ENCODE measurements at places on chromosomes 2 and 18.

DNA sequence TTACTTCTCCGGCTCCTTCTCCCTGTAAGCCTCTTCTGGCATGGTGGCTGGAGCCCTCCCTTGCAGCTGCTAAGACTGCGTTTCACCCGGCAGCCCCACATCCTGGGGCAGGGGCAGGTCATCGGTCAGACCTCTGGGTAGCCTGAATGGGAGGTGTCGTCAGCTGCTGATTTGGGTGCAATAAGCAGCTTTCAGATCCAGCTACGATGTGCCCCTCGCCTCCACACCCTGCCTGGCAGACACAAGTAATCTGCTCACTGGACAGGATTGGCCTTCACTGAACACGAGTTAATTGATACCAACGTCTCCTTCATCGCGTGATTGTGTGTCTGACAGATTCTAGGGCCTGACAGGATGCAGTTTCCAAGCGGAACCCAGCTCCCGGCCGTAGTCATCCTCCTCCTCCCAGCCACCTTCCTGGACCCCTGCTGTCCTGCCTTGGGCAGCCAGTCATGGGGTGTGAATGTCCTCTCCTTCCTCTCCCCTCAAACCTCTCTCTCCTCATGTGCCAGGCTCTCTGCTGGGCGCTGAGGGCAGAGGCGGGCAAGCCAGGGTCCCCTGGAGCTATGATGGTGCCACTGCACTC, 18.9 kb upstream of the PDIA6 start:
- DNase-seq, result no peak

GRCh38 chr2:47486841-47487497, 84.0 kb downstream of the MSH2 start:
- no peak for DNase-seq

- DNase-seq, result no peak
Observed at GRCh38 chr2:46525522-46526155, 46.3 kb downstream of the TMEM247 start.

DNA sequence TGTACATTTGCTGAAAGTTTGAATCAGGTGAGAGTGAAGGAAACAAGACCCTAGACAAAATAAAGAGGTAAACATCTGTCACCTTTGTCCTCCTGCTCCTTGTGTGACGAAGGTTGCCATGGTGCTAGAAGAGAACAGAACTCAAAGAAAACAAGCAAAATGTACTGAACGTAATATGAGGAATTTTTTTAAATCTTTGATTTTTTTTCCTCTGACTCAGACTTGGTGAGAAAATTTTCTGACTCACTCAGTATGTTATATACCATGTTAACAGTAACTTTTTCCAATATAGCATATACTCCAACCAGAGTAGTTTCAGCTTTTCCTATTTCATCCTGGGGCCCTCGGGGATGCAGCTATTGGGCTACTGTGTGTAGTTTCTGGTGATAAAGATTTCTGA, 2114.6 kb upstream of the PIK3C3 start:
- no peak for DNase-seq

DNA sequence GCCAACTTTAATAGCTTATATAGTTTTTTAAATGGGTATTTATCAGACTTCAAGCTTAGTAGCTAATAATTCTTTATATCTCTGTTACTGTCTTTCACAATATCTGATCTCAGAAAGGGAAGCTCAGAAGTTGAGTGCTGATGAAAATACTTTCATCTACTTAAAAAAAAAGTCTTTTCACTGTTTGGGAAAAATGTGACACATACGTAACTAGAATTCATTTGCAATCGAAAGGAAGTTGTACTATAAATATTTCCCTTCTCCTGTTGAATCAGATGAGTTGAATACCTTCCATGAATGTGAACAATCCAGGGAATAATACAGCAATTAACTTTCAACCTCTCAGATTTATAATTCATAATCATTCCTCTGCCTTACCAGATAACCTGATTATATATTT, 811 bp upstream of the SCG2 start:
- no peak for DNase-seq

DNA sequence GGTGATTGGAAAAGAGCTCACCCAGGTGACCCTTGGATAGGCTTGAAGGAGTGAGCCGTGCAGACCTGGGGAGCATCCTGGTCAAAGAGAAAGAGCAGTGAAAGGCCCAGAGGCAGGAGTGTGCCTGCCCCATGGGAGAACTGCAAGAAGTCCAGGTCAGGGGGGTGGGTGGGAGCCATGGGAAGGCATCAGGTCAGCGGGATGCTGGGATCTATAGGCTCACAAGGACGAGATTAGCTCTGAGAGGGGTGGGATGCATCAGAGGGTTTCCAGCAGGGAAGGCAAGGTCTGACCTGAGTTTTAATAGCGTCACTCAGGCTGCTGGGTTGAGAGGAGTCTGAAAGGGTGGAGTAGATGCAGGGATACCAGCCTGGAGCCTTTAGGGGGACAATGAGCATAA, 158.6 kb downstream of the SMAD7 start:
- no peak for DNase-seq

DNA sequence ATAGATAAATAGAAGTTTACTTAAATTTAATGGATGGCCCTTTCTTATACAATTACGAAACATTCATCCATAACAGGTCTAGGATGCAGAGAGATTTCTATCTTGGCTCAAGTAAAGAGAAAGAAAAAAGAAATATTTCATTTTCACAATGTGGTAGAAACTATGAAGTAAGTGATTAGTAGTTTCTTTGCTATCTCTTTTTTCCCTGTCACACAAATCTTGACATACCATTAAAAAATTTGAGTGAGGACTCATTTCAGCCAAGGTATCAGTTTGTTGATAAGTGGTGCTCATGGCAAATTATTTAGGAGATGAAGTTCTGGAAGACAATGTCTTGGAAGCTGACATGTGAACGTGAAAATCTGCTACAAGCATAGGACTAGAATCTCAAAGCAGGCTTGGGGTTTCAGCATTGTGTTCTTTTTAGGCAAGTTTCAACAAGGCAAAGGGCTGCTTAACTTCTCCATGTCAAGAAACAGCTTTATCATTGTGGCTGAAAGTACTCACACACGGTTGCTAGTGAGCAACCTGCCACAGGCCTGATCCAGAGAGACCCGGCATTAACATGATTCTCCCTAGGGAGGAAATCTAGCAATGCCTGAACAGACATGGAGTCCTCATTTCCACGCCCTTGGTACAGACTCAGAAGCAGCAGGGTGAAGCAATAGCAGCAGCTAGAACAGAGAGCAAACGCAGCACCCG, 414.6 kb downstream of the DLGAP1 start:
- no peak for DNase-seq

Measured in CD4-positive, alpha-beta T cell treated with Interleukin-15 for 1 hour (primary cell).